ENCODE measurements at places on chromosomes 3 and 15. TPM values are rescaled to one million over a fixed set of nuclear protein-coding genes. Genes with fewer than 3 reads are reported as not detected.
A peak's percentile ranks its signal among the peaks of the same experiment; 100 is the strongest.

SNRPA1 gene
- total RNA-seq: 70.6 TPM

GRCh38 chr3:4758957-4759656, 220.1 kb upstream of the BHLHE40 start:
- DNase-seq: no peak

GRCh38 chr15:50304836-50305235, 39.3 kb upstream of the HDC start:
- no peak for DNase-seq

SPRED1 gene
- 22.9 TPM for total RNA-seq

CPLX3 gene
- not detected for total RNA-seq

- no peak for DNase-seq
Measured at GRCh38 chr3:37050282-37050681, 57.0 kb downstream of the MLH1 start.

CHRNA3 gene
- 1.5 TPM for total RNA-seq

- no peak for DNase-seq
Measured at GRCh38 chr3:104887069-104887468, 479.6 kb upstream of the ALCAM start.

CSPG4 gene
- total RNA-seq: 0.41 TPM

GRCh38 chr3:149375501-149376196, 1.8 kb downstream of the TM4SF1 start:
- no peak for DNase-seq

GRCh38 chr3:16923112-16923511, 38.4 kb downstream of the PLCL2 start:
- DNase-seq: no peak

GHSR gene
- total RNA-seq: not detected

TMCO5A gene
- not detected for total RNA-seq

CFAP91 gene
- total RNA-seq: 75.0 TPM

DNA sequence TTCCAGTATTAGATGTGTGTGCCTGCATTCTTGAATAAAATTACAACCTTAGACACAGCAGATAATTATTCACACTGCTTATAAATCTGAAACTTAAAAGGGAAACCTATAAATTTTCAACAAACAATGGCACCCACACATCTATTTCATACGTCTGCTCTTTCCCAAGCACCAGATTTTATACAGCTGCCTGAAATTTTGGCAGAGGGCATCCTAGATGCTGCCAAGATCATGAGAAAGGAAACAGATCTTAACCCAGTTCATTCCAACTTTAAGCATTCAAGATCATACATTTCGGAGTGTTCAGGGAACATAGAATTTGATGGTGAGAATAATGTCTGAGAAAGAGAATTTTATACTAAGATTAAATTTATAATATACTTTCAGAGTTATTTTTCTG, 53.1 kb downstream of the CLDN1 start:
- DNase-seq: no peak

USP50 gene
- total RNA-seq: 0.47 TPM

GRCh38 chr15:99454941-99455788, 110.6 kb upstream of the MEF2A start:
- DNase-seq: no peak

GOLGA8J gene
- total RNA-seq: not detected

- DNase-seq: no peak
Measured at GRCh38 chr3:4606911-4607310, 113.8 kb downstream of the ITPR1 start.

PRSS50 gene
- total RNA-seq: 1.9 TPM

GRCh38 chr3:146493761-146494160, 24.4 kb upstream of the PLSCR2 start:
- no peak for DNase-seq

DNA sequence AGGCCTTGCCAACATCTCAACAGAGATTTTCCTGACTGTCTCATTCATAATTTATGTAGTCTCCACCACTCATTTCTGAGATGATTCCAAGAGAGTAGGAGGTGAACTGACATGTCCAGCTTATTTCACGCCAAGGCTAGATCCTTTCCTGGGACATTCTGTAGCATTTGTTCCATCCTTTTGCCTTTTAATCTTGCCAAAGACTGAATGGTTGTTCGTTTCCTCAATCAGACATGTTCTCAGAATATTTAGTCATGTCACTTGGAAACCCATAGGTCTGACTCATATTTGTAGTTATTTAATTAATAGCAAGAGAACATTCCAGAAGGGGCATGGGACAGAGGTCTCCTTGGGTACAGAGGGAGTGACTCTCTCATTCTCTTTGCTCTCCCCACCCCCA, 80.9 kb downstream of the DHX36 start:
- DNase-seq: no peak

ESYT3 gene
- 3.5 TPM for total RNA-seq

P2RY12 gene
- not detected for total RNA-seq

- no peak for DNase-seq
Measured at GRCh38 chr3:159417761-159418160, 570.9 kb upstream of the IL12A start.

ABHD17C gene
- 20.6 TPM for total RNA-seq

HEG1 gene
- 4.1 TPM for total RNA-seq

DNA sequence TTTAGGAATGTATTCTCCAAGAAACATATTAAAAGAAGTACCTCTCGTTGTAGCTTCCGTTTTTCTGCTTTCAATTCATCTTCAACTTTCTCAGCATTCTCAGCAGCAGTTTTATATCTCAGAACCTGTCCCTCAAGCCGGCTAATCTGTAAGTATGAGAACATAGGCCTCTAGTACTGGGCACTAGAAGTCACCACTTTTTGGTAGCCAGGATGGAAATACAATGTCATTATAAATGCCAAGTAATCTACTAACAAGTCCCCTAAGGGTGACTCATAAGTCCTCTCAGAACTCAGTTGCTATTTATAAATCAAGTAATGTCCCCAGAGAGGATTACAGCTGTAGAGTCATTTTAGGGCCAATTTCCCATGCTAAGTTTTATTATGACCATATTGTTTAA, 61.1 kb downstream of the MLH1 start:
- DNase-seq: no peak

MST1 gene
- 47.5 TPM for total RNA-seq

- DNase-seq: no peak
Measured at GRCh38 chr3:155619118-155619915, 125.6 kb downstream of the PLCH1 start.

DNA sequence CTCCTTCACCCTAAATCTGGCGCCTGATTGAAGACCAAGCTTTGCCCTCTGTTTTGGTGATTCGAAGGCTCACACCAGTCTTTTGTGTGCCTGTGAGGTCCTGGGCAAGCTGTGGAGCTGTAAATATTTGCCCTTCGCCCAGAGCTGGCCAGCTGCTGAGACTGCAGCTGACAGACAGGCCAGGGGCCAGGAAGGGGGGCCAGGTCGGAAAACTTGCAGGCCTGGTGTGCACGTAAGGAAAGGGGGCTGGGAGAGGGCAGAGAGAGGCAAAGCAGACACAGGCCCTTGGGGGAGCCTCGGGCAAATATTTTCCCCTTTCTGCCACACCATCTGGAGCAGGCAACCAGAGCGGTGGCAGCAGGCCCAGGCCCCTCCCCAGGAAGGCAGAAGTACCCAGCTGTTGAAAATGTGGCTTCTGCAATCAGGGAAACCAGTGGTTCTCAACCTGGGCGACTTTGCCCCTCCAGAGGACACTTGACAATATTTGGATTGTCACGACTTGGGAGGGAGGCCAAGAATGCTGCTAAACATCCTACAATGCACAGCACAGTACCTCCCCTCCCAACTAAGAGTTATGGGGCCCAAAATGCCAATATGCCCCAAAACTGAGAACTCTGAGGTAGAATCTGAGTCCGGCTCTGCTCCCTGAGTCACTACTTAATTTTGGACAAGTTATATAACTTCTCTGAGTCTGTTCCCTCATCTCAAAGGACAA, 2.5 kb downstream of the PDZRN3 start:
- DNase-seq: peak; percentile 57

- no peak for DNase-seq
Measured at GRCh38 chr15:82641129-82641798, 5.9 kb downstream of the CPEB1 start.

- no peak for DNase-seq
Measured at GRCh38 chr3:142530296-142530695, 48.2 kb downstream of the ATR start.

DNA sequence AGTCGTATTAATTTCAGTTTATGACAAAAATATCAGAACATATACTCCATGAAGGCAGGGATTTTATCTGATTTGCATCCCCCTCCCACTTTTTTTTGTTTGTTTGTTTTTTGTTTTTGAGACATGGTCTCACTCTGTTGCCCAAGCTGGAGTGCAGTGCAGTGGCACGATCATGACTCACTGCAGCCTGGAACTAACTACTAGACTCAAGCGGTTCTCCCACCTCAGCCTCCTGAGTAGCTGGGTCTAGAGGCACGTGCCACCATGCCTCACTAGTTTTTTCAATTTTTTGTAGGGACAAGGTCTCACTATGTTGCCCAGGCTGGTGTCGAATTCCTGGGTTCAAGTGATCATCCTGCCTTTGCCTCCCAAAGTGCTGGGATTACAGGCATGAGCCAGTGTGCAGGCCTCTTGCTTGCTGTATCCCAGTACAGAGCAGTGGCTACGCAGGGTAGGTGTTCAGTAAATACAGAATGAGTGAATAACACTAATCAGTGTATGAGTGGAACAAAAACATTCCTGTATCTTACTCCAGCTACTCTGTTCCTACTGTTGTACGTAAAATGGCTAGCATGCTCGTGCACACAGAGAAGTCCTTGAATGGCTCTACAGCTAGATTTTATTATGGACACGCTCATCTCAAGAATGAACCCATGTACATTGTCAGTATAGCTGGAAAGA, 272.4 kb downstream of the FOXP1 start:
- DNase-seq: no peak

GRCh38 chr3:138047596-138048158, 37.7 kb downstream of the CLDN18 start:
- no peak for DNase-seq

DNA sequence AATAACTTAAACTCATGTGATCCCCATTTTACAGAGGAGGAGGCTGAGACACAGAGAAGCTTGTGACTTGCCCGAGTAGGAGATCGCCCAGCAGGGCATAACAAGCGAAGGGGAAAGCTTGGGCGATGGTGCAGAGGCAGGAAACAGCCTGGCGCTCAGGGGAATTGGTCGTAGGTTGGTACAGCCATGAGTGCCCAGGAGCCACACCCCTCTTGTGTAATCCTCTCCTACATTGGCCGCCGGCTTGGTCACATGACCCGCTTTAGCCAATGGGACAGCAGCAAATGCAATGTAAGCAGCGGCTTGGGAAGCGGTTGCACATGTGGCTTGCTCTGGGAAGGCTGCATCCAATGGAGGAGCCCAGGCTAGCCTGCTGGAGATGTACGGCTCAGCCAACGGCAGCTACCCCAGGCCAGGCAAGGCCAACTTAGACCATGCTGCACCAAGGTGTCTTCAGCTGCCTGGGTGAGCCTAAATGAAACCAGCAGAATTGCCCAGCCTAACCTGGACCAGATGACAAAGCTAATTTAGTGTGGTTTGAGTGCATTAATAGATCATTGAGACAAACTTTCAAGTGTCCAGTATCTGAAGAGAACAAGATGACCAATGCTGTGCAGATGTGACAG, 50.3 kb upstream of the SLC6A6 start:
- no peak for DNase-seq

DNA sequence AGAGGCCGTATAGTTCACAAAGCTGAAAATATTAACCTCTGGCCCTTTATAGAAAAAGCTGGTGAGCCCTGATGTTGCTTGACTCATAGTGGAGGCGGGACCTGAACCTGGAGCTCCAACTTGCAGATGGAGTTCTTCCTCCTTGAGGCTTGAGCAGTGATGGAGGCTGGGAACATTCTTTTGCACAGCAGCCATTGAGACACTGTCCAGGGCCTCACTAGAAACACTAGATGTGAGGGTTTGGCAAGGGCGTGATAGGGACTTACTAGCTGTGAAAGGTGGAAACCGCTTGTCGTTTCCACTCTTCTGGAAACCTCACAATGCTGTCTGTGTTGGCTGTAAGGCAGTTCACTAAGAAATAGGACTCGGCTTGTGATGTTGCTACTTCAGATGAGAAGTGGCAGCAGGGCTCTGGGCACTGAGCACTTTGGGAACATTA, 12.5 kb downstream of the SMAD6 start:
- DNase-seq: no peak

DNA sequence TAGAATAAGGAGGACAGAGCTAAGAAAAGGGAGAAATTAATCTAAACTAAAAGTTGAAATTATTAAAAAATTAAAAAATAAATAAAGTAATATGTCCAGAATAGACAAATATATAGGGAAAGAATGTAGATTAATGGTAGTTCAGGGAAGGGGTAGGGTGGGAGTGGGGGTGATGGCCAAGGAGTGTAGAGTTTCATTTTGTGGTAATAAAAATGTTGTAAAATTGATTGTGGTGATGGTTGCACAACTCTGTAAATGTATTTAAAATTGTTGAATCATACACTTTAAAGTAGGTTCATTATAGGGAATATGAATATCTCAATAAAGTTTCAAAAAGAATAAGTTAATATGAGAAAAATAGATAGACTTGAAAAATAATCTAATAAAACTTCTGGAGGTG, 21.0 kb upstream of the FNDC3B start:
- no peak for DNase-seq

DNA sequence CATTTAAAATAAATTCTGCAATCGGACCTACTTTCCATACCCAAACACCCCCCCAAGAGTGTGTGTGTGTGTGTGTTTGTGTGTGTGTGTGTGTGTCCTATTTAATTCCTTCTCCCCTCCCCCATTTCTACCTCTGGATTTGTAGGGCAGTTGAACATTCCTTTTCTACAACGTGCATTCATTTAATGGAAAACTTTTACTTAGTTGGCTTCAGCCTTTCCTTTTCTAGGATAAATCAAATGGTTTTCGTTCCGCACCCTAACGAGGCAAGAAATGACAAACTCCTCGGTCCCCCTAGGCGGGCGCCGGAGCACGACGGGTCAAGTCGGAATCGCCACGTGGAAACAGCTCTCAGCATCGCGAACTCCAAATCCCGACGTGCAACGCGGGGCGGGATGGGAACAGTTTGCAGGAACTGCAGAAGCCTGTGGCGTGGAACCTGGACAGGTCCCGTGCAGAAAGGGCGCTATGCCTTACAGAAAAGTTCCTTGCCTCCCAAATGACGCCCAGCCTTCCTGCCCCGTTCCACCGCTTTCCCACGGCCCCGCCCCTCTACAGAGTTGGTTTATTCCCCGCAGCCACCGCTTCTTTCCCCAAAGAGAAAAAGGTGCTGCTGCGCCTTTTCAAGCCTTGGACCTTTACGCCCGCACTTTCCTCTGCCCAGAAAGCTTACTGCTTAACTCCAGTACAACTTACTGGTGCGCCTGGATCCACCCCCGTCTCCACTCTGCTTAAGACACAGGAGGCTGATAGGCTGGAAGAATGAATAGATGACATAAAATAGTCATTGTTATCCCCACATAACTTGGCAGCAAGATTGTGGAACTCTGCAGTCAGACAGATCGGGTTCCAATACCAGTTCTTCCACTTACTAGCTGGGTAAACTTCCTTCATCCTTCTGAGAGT, 1.1 kb upstream of the EIF2B5 start:
- DNase-seq: peak; percentile 61

GRCh38 chr15:49410641-49411040, 12.4 kb upstream of the FGF7 start:
- DNase-seq: no peak

- peak; percentile 38 for DNase-seq
Measured at GRCh38 chr3:3798631-3799113, 559 bp upstream of the LRRN1 start.

GRCh38 chr3:11498646-11499045, 145.1 kb downstream of the VGLL4 start:
- no peak for DNase-seq

GASK1A gene
- 2.3 TPM for total RNA-seq
